ENCODE measurements at places on chromosomes 6 and 20.

DNA sequence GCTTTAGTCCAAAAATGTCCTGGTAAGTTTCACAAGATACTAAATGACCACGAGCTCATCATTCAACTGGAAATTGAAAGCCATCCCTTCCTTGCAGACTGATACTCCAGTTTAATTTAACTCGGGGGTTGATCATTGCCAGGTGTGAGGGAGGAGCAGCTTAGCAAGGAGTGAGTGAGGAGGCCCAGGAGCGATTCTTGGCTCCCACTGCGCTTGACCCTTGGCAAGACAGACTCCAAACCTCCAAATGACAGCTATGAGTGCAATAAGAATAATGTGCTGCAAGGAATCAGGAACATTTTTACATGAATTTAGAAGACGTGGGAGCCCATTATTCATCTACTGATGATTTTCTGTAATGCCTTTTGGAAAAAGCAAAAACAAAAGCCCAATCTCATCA is 64.9 kb downstream of the LAMA4 start:
- DNase-seq = no peak

DNA sequence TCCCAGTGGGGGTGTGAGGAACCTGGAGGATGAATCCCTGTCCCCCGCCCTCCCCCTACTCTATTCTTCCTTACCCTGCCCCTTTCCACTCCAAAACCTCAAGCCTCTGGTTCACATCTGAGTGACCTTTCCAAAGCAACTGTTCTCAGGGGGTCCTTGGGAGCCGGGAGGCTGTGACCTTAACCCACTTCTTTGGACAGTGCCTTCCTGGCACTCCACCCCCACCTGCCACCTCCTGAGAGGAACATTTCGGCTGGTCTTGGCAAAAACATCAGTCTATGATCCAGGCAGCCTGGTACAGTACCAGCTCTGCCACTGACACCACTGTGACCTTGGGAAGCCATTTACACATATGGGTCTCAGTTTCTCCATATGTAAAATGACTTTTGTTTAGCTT is 121.7 kb downstream of the MRPL14 start:
- no peak for DNase-seq

DNA sequence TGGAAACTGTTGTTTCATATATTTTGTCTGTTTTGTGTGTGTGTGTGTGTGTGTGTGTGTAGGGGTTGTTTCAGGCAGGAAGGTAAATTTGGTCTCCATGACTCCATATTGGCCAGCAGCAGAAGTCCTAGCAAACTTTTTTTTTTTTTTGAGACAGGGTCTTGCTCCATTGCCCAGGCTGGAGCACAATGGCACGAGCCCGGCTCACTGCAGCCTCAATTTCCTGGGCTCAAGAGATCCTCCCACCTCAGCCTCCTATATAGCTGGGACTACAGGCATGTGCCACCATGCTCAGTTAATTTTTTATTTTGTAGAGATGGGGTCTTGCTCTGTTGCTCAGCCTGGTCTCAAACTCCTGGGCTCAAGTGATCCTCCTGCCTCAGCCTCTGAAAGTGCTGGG is 75.8 kb downstream of the PRDM1 start:
- DNase-seq = no peak

- DNase-seq = no peak
Observed at GRCh38 chr20:13533946-13534345, 104.8 kb downstream of the TASP1 start.

- DNase-seq = no peak
Observed at GRCh38 chr6:128161263-128161662, 260.4 kb upstream of the THEMIS start.

DNA sequence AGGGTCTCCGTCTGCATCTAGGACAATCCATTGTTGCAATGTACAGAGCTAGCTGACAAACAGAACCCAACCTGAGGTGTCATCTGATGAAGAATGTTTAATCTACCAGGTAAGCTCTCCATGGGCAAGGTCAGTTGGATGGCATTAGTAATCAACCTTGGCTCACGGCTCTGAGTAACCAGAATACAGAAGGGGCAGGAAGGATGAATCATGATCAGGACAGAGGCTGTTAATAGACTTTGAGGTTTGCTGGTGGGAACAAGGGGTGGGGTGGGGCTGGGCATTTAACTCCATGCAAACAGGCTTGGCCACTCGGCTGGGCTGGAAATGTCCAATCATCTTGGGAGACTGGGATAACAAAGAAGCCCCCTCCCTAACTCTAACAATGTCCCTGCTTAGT is 77.1 kb upstream of the MRPS10 start:
- DNase-seq = no peak

DNA sequence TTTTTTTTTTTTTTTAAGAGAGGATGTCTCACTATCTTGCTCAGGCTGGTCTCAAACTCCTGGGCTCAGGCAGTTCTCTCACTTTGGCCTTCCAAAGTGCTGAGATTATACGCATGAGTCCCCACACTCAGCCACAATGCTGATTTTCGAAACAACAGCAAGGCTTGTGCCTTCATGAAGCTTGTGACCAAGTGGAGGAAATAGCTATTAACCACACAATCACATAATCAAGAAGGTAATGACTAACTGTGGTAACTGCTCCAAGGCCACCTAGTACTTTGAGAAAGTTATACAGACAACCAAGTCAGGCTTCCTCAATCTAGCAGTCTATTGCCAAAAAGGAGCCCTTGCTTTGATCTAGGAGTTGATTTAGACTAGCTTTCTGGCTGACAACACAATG is 46.3 kb downstream of the SOD2 start:
- no peak for DNase-seq

GRCh38 chr20:46423882-46424482 is 17.6 kb upstream of the ELMO2 start:
- no peak for DNase-seq

- DNase-seq = no peak
Observed at GRCh38 chr6:88616380-88616779, 347.0 kb downstream of the RNGTT start.

GRCh38 chr20:11549172-11550103 is 368.3 kb upstream of the BTBD3 start:
- no peak for DNase-seq

DNA sequence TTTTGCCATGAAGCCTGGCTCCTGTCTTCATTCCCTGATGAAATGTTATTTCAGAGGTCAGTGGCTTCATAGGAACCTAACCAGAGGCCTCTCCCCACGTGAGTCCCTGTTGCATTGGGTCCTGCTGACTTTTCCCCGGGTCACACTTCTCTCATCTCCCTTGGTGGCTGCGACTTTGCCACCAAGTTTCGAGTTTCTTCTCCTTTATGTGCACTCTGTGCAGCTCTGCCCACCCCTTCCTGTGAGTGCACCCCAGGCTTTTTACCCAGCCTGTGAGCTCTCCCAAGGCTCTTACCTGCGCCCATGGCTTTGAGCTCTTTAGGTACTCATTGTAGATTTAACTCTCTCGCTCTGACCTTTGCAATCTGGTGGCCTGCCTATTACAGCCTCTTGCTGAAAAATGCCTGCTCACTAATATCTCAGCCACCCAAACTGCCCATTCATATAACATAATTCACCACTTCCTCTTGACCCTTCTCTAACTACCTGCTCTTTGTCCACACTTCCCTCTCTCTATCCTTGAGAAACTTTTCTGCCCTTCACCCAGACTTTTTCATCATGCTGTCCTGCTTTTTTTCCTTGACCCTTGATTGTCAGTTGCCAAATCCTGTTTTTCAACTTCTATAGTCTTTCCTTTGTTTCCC is 105.9 kb downstream of the SASH1 start:
- no peak for DNase-seq

DNA sequence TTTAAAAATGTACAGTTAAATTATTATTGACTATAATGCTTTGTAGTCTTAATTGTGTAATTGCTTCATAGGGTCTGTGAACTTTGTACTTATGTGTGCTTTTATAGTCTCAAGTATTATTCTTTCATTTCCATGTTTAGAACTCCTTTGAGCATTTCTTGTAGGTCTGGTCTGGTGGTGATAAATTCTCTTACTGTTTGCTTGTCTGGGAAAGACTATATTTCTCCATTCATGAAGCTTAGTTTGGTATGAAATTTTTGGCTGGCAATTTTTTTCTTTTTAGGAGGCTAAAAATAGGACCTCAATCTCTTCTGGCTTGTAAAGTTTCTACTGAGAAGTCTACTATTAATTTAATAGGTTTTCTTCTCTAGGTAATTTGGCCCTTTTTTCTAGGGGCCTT is 67.4 kb downstream of the CCDC170 start:
- DNase-seq = no peak

- no peak for DNase-seq
Observed at GRCh38 chr6:167842457-167842856, 15.7 kb downstream of the AFDN start.

DNA sequence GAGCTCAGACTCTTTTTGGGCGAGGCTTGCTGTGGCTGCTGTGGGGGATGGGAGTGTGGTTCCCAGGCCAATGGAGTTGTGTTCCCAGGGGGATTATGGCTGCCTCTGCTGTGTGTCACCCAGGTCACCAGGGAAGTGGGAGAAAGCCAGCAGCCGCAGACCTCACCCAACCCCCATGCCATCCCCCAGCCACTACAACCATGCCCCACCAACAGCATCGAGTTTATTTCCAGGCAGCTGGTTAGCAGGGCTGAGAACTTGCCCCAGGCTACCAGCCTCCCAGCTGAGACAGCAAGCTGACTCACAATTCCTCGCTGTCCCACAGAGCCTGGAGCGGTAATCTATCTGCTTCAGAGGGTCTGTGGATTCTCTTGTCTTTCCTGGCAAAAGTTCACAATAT is 331.7 kb downstream of the FRK start:
- no peak for DNase-seq

- no peak for DNase-seq
Observed at GRCh38 chr20:64003960-64004725, 23.2 kb downstream of the PRPF6 start.

DNA sequence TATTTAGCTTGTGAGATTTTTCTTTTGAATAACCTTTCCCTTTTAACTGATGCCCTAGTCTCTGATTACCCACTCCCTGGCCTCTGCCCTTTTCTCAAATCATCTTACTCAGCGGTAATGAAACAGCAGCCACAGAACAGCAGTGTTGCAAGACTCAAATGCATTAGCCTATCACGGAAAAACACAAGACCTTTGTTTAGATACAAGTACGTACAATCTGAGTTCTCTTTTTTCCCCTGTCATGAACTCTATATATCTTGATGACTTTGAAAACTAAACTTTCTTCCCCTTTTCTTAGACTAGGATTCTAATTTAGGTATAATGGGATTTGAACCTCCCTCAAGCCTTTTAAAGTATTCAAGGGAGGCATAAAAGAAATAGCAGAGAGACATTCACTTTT is 1034.9 kb downstream of the EYS start:
- DNase-seq = no peak

Measured in activated naive CD8-positive, alpha-beta T cell treated with anti-CD3 and anti-CD28 coated beads, Interleukin-2, amount 50 U/mL, for 16 hours (primary cell).